ENCODE measurements at places on chromosomes 11 and 22. TPM values are rescaled to one million over a fixed set of nuclear protein-coding genes. Genes with fewer than 3 reads are reported as not detected.

- no peak for DNase-seq
These were observed 547.6 kb downstream of the INSC start for GRCh38 chr11:15662285-15662684.

DNA sequence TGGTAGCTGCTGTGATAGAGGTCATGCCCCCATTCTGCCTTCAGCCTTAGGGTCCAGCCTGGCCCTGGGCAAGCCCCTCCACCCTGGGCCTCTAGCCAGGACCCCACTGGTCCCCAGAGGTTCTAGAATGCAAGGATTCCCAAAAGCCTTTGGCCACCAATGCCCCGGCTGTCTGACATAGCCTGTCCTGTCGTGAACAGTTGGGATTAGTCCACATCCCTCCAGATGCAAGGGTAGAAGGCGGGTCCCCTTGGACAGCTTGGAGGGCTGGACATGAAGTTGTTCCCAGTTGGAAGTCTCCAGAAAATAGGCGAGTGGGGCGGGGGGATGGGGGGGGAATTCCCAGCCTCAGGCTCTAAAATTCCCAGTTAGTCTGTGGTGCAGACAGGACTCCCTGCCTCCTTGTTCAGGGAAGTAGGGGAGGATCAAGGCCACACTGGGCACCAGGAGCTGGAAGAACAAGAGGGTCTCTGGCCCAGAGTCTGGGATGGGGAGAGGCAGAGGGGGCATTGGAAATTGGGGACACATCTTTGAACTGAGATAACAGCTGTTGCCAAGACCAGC, 5.2 kb upstream of the ADORA2A start:
- DNase-seq: no peak

- DNase-seq: no peak
These were observed 741.7 kb downstream of the NELL1 start for GRCh38 chr11:21411104-21411503.

The CBL gene
- total RNA-seq: 11.2 TPM

GRCh38 chr11:34339149-34340064, 18.4 kb downstream of the ABTB2 start:
- no peak for DNase-seq

GRCh38 chr11:33697997-33698396, 2.6 kb downstream of the C11orf91 start:
- DNase-seq: no peak

The PAAF1 gene
- total RNA-seq: 8.6 TPM

GRCh38 chr22:40312050-40312449, 34.2 kb upstream of the ADSL start:
- no peak for DNase-seq

GRCh38 chr11:86120807-86121206, 51.9 kb upstream of the PICALM start:
- no peak for DNase-seq

- DNase-seq: no peak
These were observed 1.4 kb upstream of the FTH1 start for GRCh38 chr11:61968758-61969390.

- DNase-seq: no peak
These were observed 113.7 kb downstream of the INSC start for GRCh38 chr11:15228331-15228849.

DNA sequence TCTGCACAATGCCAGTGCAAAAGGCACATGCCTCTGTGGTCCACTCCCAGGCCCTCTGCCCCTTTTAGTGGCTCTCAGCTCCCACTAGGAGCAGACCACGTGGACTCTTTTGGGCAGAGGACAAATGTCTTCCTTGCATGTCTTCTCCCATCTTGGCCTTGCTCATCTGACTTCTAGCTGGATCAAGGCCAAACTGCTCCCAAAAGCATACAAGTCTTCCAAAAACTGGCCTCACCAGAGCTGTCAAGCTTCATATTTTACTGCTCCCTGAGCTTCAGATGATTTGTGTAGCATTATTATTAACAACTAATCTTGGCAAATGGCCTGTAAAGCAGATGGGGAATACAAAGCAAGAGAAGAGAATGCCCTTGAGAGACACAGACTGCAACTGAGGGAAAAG, 6.9 kb downstream of the SMPD1 start:
- no peak for DNase-seq

DNA sequence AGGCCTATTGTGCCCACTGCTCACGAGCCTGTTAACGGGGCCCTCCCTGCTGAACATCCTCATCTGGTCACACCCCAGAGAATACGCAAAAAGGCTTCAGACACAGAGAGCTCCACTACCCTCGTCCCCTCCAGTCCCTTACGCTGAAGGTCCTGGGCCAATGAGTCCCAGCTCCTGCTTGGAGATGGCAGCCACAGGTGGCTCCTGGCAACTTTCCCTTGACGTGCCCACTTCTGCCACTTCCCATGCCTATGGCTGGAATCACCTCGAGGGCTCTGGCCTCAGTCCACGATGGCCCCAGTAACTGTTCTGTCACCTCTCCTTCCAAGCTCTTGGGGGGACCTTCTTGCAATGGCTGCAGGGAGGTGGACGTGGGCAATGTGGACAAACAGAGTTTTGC, 12.7 kb downstream of the PHF21B start:
- DNase-seq: no peak

DNA sequence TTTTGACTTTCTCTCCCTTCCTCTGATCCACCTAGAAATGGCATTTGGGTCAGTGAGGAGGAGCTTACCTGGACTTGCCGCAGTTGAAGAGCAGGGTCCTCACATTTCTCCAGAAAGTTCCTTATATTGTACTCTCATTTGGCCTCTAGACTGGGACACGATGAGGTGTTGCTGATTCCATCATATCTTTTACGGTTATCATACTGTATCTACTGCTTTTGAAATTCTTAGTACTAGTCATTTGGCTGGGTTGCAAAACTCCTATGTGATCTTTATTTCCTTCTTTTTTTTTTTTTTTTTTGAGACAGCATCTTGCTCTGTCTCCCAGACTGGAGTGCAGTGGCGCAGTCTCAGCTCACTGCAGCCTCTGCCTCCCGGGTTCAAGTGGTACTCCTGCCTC, 58.7 kb upstream of the FAM181B start:
- no peak for DNase-seq

The SMC1B gene
- total RNA-seq: not detected

DNA sequence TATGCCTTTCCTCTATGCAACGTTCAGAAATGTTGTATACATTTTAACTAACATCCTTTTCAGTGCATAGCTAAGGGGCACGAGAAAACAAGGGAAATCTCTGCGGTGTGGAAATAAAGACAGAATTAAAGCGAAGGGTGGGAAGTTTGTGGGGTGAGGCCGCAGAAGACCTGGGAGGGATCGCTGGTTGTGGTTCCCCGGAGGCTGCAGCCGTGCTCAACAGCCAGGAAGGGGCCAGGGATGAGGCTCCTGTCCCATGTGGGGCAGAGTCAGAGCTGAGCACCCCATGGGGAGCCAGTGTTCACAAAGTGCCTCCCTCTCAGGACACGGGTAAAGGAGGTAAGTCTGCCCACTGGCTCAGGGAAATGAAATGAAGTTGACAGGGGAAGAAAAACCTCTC, 67.5 kb downstream of the MYEOV start:
- DNase-seq: no peak

The TMEM41B gene
- 31.9 TPM for total RNA-seq

- no peak for DNase-seq
These were observed 9.8 kb downstream of the CHRDL2 start for GRCh38 chr11:74721479-74721835.

DNA sequence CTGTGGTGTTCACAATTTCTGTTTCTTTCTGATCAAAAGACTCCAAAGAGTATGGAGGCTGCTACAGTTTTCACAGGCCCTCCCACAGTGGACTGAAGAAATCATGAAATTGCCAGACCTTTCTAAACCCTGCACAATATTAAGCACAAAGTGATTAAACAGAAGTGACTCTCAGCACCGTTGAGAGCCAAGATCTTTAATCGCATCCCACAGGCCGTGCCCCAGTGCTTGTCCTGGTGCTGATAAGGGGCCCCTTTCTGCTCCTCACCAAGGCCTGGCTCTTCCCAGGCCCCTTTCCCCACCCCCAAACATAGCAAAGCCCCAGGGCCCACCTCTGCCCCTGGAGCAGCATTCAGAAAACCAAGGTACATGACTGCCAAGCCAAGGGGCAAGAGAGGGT, 57.4 kb upstream of the BMAL1 start:
- no peak for DNase-seq

The CABP7 gene
- not detected for total RNA-seq

GRCh38 chr22:38246692-38247091, 26.1 kb downstream of the TMEM184B start:
- no peak for DNase-seq

DNA sequence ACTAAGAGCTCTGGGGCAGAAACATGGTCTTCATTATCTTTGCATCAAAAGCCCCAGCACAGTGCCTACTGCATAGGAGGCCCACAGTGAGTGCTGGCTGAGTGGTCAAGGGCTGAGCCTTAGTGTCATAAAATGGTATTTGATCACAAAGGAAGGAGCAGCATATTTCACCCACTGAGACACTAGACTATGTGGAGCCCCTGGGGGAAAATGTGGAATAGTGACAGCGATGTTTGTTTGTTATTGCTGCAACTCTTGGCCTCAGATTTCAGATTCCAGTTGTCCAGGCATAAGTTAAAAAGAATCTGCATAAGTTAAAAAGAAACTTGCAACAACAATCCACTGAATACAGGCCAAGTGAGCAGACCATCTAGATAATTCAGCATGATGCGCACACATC, 7.0 kb downstream of the KIRREL3 start:
- DNase-seq: no peak

The ANO1 gene
- total RNA-seq: 2.7 TPM

DNA sequence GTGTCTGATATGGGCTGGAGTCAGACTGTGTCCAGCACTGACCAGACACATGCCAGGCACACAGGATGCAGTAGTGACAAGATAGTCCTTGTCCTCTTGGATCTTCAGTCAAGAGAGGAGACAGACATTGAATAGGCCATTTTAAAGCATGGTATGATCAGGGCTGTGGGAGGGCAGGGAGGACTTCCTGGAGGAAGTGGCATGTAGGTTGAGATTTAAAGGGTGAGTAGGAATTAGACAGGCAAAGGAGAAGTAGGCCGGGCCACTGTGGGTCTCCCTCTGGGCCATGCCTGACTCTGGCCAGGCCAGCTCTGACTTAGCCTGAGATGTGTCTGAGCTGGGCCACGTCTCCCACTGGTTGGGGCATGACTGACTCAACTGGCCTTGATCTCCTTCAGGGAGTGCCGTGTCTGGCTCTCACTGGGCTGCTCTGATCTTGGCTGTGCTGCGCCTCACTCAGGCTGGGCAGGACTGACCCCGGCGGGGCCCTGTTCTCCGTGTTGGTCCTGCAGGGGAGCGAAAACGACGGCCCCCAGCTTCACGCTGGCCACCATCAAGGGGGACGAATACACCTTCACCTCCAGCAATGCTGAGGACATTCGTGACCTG, 71.2 kb downstream of the MYO7A start:
- no peak for DNase-seq

The MTA2 gene
- 79.0 TPM for total RNA-seq

DNA sequence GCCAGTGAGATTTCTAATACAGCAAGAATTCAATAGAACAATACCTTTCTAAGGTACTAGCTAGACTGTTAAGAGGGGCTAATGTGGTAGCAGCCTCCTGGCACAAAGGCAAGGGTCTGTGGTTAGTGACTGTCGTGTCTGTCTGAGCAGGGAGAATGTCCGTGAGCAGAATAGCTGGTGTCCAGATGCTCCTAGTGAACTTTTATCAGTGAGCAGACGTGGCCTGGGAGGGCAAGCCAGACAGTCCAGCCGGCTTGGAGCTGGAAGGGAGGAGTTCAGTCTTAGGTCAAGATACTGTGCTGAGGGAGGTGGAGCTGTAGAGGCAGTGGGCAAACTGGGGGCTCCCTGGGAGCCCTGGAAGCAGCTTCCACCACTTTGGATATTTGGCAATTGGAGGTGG, 138.6 kb downstream of the TEAD1 start:
- DNase-seq: no peak

- peak; percentile 83 for DNase-seq
These were observed 922 bp upstream of the CSNK1E start for GRCh38 chr22:38317995-38318715.

GRCh38 chr11:132402071-132402684, 1031.8 kb downstream of the NTM start:
- peak; percentile 5 for DNase-seq

The DGCR6 gene
- total RNA-seq: 0.35 TPM

The F2 gene
- not detected for total RNA-seq

The TUBA8 gene
- total RNA-seq: 0.45 TPM

DNA sequence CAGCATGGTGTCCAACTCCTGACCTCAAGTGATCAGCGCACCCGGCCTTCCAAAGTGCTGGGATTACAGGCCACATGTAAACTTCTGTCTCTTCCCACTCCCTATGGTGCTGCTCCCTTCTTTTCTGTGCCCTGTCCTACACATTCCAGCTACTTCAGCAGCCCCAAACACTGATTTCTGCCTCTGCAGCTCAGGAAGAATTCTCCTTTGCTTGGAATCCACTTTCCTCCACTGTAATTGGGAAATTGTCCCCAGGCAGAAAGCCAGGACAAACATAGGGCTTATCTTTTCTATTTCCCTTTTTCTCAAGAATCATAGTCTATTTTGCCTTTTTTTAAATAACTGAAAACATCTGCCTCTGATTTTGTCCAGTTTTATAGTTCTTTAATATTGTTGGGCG, 21.3 kb upstream of the DRG1 start:
- no peak for DNase-seq

DNA sequence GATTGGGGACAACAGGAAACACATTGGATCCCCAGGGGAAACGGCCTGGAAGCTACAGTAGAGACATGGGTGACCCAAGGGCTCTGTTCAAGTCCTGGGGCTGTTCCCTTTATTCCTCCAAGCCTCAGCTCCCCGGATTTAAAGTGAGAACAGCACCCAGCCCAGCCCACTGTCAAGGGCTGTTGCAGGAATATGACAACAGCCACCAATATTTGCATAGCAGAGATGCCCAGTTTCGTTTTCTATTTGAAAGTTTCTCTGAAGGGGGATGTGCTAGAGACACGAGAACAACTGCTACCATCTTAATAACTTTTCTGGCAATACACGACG, 81.1 kb upstream of the WNT7B start:
- DNase-seq: peak; percentile 62

- no peak for DNase-seq
These were observed 12.0 kb upstream of the TTLL12 start for GRCh38 chr22:43198936-43199335.

DNA sequence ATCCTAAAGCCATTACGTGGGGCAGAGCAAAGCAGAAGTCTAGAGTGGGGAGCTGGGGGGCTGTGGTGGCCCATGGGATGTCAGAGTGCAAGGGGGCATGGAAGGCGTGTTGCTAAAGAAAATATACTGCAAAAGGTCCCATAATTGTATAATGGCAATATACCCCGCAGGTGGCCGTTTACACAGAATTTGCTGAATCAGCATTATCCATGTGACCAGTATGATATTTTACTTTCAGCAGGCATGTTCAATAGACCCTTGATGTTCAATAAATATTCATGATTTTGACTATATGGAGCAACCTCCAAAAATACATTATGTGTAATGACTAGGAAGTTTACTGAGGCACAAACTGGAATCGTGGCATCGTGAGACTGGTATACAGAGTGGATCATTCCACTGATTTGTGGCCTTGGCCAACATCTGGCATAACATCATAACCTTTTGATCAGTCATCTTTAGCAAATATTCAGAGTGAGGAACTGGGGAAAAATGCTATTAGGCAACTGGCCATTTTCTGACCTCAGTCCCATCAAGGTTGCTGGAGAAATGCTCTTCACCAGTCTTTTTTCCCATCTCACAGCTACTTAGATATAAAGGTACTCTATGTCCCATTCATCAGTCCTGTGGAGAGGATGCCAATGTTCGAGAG, 29.3 kb upstream of the PPP2R1B start:
- no peak for DNase-seq

- no peak for DNase-seq
These were observed 201.5 kb downstream of the TRIM29 start for GRCh38 chr11:119936426-119936825.

Measured in NCI-H460 (cell line).